ENCODE measurements at places on chromosomes 5 and 9.
A peak's percentile ranks its signal among the peaks of the same experiment; 100 is the strongest.

DNA sequence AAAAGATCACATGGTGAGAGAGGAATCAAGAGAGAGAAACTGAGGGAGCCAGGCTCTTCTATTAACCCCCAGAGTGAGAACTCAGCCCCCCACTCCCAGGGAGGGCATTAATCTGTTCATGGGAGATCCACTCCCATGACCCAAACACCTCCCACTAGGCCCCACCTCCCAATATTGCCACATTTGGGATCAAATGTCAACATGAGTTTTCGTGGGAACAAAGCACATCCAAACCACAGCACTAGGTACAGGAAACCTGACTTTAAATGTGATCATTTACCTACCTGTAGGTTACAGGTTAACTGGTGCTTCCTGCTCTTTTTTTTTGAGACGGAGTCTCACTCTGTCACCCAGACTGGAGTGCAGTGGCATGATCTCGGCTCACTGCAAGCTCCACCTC lies 16.9 kb downstream of the NNT start:
- no peaks in the 10 kb centered on the region for H3K27me3 ChIP-seq
- no peak for DNase-seq
- no peak overlapping the region for H3K4me3 ChIP-seq

DNA sequence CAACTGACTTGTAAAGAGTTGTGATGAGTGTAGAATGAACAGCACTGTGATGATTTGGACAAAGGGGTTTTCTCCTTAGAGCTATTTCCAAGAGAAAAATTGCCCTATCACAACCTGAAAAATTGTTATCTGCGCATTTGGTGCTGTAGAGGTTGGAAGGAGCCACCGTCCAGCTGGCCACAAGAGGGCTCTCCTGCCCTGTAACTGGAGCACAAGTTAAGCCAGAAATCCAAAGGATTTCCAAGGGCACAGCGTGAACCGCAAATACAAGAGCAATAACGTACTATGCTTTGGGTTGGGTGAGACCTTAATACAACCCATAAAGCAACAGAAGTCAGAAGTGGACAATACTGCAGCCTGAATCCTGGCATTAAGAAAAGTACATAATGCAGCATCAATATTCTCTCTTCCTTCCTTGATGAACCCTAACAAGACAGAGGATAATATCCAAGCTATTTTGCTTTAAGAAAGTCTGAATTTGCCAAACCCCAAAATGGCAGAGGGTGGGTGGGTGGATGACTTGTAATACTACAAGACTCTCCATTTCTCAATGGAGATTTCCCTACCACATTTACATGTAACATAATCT lies 56.8 kb upstream of the SMIM32 start:
- no peak overlapping the region for H3K4me3 ChIP-seq
- H3K36me3 ChIP-seq, result no peaks in the 10 kb centered on the region
- peaks cover 13% of the 10 kb centered on the region for H3K27me3 ChIP-seq
- no peak overlapping the region for H3K27ac ChIP-seq
- H3K4me1 ChIP-seq, result no peaks in the 10 kb centered on the region

GRCh38 chr5:1788200-1788599 lies 11.4 kb downstream of the MRPL36 start:
- DNase-seq, result no peak
- H3K27ac ChIP-seq, result no peak overlapping the region
- peaks cover 74% of the 10 kb centered on the region for H3K4me1 ChIP-seq
- H3K27me3 ChIP-seq, result no peaks in the 10 kb centered on the region
- H3K36me3 ChIP-seq, result peaks cover 2% of the 10 kb centered on the region
- no peak overlapping the region for H3K4me3 ChIP-seq

- no peaks in the 10 kb centered on the region for H3K36me3 ChIP-seq
- H3K27ac ChIP-seq, result no peak overlapping the region
- no peak overlapping the region for H3K4me3 ChIP-seq
- peaks cover 32% of the 10 kb centered on the region for H3K27me3 ChIP-seq
- peaks cover 1% of the 10 kb centered on the region for H3K4me1 ChIP-seq
- DNase-seq, result no peak
These were observed 100.5 kb downstream of the ENC1 start for GRCh38 chr5:74539986-74540385.

DNA sequence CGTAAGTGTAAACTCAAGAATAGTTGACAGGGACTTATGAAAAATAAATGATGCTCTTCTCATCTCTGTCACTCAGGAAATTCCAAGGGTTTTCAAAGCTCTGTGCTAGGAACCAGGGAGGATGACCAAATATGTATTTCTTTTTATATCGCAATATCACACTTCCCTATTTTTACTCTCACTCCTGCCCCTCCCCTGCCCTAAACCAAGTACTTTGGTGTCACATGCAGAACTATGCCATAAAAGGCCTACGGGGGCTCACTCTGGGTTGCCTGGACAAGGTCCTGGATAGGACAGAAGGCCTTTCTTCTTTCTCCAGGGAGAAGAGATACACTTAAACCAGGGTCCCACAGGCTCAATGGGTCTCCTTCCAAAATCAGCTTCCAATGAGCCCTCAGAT lies 8.3 kb upstream of the RETREG1 start:
- peaks cover 46% of the 10 kb centered on the region for H3K4me1 ChIP-seq
- H3K36me3 ChIP-seq, result no peaks in the 10 kb centered on the region
- H3K27ac ChIP-seq, result no peak overlapping the region
- DNase-seq, result no peak
- H3K4me3 ChIP-seq, result no peak overlapping the region
- no peaks in the 10 kb centered on the region for H3K27me3 ChIP-seq

DNA sequence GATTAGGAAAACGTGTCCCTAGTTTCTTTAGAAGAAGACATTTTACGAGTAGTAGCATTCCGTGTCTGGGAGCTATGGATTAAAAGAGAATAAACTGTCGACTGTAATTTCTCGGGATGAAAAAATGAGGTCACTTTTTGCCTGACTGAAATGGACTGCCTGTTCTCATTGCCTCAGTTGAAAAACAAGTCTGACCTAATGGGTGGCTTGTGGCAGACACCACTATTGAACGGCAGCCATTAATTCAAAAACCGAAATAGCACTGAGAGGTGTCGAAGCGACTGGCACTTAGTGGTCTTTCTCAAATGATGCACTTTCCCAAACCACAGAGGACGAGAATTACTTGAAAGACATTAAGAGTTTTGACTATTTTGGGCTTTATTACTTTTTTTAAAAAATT lies 35.4 kb downstream of the OSTF1 start:
- no peak overlapping the region for H3K4me3 ChIP-seq
- no peaks in the 10 kb centered on the region for H3K27me3 ChIP-seq
- H3K36me3 ChIP-seq, result peaks cover 68% of the 10 kb centered on the region
- no peak overlapping the region for H3K27ac ChIP-seq
- peaks cover 47% of the 10 kb centered on the region for H3K4me1 ChIP-seq

DNA sequence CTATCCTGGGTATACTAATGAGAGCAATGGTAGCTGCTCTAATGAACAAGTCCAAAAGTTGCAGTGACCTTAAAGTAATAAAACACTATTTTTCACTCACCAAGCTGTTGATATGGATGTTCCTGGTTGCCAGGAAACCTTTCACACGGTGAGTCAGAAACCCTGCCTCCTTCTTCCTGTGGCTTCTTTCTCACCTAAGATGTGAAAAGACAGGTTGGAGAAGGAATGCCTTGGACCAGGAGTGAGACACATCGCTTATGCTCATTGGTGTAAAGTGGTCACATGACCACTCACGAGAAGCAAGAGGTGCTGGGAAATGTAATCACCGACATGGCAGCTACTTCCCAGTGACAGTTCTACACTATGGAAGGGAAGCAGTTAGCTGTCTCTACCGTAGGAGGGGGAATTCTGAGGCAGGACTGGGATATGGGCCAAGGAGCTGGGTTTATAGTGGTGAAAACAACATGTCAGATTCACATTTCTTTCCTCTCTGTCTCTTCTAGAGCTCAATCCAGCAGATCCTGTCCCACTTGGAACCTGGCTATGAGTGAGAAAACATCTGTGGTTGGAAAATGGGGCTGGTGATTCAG lies 320.4 kb upstream of the KLF4 start:
- no peaks in the 10 kb centered on the region for H3K36me3 ChIP-seq
- no peak overlapping the region for H3K4me3 ChIP-seq
- no peak for DNase-seq

DNA sequence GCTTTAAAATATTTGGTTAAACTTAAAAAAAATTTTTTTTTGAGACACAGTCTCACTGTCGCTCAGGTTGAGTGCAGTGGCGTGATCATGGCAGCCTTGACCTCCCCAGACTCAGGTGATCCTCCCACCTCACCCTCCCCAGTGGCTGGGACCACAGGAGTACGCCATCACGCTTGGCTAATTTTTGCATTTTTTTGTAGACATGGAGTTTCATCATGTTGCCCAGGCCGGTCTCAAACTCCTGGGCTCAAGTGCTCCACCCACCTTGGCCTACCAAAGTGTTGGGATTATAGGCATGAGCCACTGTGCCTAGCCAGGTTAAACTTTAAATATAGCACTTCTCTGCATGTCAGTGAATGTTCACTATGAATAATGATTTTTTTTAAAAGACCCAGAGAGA lies 224.5 kb upstream of the RFX3 start:
- no peak for DNase-seq
- H3K27me3 ChIP-seq, result no peaks in the 10 kb centered on the region
- H3K4me1 ChIP-seq, result peaks cover 41% of the 10 kb centered on the region
- no peak overlapping the region for H3K27ac ChIP-seq
- H3K4me3 ChIP-seq, result no peak overlapping the region

GRCh38 chr5:127941646-127942045 lies 141.9 kb upstream of the SLC12A2 start:
- H3K4me1 ChIP-seq, result peaks cover 5% of the 10 kb centered on the region
- DNase-seq, result no peak
- no peaks in the 10 kb centered on the region for H3K36me3 ChIP-seq
- no peak overlapping the region for H3K4me3 ChIP-seq
- no peak overlapping the region for H3K27ac ChIP-seq
- no peaks in the 10 kb centered on the region for H3K27me3 ChIP-seq

GRCh38 chr9:117916291-117916690 lies 212.1 kb downstream of the TLR4 start:
- no peaks in the 10 kb centered on the region for H3K27me3 ChIP-seq
- no peaks in the 10 kb centered on the region for H3K4me1 ChIP-seq
- no peak overlapping the region for H3K4me3 ChIP-seq
- DNase-seq, result no peak

- H3K27ac ChIP-seq, result peak overlapping the region; percentile 84
- H3K36me3 ChIP-seq, result peaks cover 8% of the 10 kb centered on the region
- H3K4me3 ChIP-seq, result no peak overlapping the region
- H3K27me3 ChIP-seq, result no peaks in the 10 kb centered on the region
These were observed 16.2 kb upstream of the KIF2A start for GRCh38 chr5:62289813-62290212.

Measured in activated T-cell treated with anti-CD3 and anti-CD28 coated beads, Interleukin-2, amount 50 U/mL, for 24 hours (primary cell).